ENCODE measurements at places on chromosomes 4 and X.

- DNase-seq, result no peak
Measured at GRCh38 chr4:137519406-137519805, 12.9 kb downstream of the PCDH18 start.

- DNase-seq, result no peak
Measured at GRCh38 chrX:8364369-8365141, 100.1 kb upstream of the VCX3B start.

- DNase-seq, result no peak
Measured at GRCh38 chr4:26993967-26994366, 133.3 kb downstream of the STIM2 start.

- no peak for DNase-seq
Measured at GRCh38 chrX:130984782-130985181, 73.4 kb upstream of the ARHGAP36 start.

GRCh38 chr4:7815981-7816380 is 123.7 kb downstream of the AFAP1 start:
- DNase-seq, result no peak

GRCh38 chrX:56343219-56343618 is 111.1 kb downstream of the KLF8 start:
- DNase-seq, result no peak

- DNase-seq, result no peak
Measured at GRCh38 chr4:16195209-16195608, 31.1 kb downstream of the TAPT1 start.

- no peak for DNase-seq
Measured at GRCh38 chrX:136259543-136259942, 8.3 kb upstream of the MAP7D3 start.

- DNase-seq, result no peak
Measured at GRCh38 chr4:88162626-88163025, 4.2 kb upstream of the ABCG2 start.

- DNase-seq, result no peak
Measured at GRCh38 chr4:16104520-16104919, 20.7 kb upstream of the PROM1 start.

DNA sequence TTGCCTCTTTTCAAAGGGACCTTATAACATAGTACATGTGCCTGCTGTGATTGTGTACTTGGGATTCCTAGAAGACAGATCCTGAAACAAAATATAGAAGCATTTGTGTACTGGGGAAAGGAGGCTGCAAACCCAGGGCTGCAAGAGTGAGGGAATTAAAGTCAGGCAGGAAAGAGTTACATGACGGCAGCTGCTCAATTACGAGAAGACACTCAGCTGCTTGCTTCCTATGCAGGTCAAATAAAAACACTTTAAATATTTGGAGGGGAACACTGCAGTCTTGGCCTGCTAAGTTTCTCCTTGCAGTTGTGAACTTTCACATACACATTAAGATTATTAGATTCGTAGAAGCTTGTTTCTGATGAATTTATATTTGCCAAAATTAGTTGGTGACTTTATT is 191.9 kb upstream of the CXCL13 start:
- no peak for DNase-seq

DNA sequence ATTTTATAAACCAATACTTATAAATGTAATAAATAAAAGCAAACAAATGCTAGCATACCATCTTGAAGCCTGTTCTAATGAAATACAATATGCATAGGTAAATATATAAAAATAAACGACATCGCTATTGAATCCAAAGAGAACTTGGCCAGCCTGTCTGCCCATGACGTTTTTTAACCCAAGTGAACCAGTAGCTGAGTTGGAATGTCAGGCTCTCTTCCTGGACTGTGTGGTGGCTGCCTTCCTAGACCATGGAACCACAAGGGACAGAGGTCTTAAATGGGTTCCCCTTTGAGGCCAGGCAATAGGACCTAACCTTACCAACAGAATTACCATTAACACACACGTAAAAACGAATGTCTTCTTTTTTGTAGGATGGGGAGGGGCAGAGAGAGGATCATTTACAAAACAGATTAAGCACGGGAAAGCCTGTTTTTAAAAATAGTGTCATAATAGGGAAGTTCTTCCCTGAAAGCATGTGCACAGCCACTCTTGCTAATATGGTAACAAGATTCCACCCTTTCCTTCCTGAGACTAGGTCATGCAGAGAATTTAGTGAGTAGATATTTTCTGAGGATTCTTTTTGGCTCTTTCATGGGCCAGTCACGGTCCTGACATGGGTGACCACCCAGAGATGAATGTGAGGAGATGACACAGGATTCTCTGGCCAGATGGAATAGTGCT is 69.4 kb upstream of the ACSL1 start:
- no peak for DNase-seq

- DNase-seq, result no peak
Measured at GRCh38 chr4:40745285-40745984, 4.3 kb upstream of the NSUN7 start.

DNA sequence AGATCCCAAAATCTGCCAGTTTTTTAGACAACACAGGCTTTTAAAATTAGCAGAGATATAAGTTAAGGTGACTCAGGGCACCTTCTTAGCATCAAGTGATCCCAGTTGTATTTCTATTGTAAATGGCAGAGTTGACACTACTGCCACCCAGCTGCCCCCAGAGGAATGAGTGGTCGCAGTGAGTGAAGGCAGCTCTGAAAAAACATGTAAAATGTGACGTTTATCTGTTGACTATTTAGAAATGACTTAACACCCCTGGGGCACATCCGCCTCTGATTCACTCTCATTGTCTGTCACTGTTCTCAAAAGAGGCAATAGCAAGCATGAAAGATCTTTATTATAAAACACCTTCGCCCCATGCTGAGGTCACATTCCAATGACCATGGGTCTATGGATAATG is 592.4 kb downstream of the ACTRT1 start:
- DNase-seq, result no peak

DNA sequence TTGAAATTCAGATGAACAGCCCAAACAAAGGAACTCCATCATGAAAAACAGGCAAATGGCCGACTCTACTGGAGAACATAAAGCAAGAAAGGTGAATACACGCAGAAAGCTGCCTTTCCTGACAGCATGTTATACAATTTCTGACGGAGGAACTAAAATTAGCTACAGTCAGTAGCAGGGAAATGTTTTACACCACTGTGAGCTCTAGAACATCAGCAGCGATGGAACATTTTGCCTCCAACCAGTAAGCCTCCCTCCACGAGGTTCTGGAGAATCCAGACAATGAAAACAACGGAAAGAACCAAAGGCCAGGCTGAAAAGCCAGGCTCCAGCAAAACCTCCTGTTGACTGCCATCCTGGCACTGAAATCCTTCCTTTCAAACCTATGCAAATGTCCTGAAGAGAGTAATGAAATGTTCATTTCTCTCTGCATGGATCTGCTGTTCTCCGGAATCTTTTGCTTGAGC is 78.9 kb downstream of the IRF2 start:
- DNase-seq, result no peak

- no peak for DNase-seq
Measured at GRCh38 chr4:85555206-85555605, 80.3 kb downstream of the ARHGAP24 start.

DNA sequence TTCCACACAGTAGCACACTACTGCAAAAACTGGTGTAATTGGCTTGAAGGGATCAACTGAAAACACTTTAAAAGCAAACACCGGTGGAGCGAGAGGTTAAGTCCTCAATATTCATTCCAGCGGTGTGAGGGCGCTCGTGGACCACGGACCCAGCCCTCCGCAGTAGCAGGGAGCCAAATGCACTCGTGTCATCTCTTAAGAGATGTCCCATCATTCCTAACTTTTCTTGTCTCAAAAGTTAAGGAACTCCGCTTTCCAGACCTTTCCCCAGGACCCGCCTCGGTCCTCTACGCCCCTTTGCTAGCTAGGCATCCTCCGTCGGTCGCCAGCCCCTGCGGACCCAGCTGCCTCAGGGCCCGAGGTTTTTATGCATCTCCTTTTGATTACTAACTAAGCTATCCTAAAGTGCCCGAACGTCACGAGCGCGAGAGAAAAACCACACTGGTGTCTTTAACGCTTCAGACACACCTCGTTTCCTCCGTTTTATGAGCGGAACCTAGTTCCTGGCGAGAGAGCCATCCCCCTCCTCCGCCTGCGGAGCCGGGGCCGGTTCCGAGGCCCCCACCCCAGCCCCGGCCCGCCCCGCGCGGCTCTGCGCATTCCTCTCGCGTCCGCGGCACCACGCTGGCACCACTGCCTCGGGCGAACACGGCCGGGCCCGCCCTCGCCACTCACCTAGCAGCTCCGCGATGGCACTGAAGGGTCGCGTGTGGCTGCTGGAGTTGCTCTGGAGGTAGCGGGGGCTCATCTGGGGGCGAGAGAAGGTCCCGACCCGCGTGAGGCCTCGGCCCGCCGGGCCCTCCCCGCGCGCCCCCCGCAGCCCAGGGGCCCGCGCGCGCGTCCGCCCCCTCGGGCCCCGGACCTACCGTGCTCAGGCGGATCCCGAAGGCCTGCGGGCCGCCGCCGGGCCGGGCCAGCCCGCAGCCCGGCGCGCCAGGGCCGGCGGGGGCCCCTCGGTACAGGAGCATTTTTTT is 723 bp downstream of the MORC4 start:
- peak; percentile 84 for DNase-seq

DNA sequence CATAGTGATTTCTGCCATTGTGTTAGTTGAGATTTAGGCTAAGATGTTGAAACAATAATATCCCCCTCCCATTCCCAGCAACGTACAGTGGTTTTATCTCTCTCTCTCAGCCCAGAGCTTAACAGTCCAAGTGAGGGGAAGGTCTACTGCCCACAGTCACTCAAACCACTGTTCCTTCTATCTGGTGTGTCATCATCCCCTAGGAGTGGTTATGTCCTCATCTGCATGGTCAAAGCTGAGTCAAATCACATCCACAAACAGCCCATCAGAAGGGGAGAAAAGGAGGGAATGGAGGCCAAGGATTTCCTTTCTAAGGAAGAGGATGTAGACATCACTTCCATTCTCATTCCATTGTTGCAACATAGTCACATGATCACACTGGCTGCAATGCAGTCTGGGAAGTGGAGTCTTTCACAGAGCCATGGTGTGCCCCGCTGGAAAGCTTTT is 42.8 kb upstream of the CHRNA9 start:
- no peak for DNase-seq

- no peak for DNase-seq
Measured at GRCh38 chrX:25004485-25005032, 11.2 kb downstream of the ARX start.

DNA sequence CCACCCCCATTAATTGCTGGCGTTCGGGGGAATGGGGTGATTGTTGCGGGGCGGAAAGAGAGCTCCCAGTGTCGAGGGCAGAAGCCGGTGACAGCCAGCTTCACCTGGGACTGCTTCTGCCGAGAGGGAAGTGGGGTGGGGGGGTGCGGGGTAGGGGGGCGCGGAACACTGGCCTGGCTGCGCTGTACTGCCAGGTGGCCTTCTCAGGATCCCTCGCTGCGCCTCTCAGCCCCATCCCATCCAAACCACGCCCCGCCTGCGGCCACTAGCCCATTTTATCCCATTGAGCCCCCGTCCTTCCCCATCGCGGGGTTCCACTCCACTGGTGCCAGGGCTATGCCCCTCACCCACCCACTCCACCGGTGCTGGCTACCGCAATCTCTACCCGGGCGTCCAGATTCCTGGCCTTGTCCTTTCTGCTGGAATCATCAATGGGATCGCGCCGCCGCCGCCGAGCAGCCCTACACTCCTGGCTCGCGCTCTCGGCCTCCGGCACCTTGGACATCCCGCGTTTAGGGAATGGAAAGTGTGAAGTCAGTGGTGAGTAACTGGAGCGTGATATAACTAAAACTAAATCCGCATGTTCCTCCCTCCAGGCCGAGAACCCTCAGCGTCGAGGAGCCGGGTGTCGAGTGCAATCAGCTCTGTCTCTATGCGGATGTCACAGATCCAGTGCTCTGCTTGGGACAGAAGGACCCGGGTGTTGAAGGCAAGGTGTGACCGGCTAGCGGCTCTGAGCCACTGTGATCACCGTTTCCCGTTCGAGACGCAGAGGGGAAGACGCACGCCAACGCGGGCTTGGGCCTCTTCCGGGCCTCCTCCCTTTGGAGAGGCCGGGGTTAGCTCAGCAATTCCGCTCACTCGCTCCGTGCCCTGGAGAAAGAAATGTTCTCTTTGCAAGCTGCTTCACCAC is 20.5 kb downstream of the NKX3-2 start:
- no peak for DNase-seq

GRCh38 chr4:47816748-47817147 is 21.1 kb downstream of the CORIN start:
- no peak for DNase-seq

DNA sequence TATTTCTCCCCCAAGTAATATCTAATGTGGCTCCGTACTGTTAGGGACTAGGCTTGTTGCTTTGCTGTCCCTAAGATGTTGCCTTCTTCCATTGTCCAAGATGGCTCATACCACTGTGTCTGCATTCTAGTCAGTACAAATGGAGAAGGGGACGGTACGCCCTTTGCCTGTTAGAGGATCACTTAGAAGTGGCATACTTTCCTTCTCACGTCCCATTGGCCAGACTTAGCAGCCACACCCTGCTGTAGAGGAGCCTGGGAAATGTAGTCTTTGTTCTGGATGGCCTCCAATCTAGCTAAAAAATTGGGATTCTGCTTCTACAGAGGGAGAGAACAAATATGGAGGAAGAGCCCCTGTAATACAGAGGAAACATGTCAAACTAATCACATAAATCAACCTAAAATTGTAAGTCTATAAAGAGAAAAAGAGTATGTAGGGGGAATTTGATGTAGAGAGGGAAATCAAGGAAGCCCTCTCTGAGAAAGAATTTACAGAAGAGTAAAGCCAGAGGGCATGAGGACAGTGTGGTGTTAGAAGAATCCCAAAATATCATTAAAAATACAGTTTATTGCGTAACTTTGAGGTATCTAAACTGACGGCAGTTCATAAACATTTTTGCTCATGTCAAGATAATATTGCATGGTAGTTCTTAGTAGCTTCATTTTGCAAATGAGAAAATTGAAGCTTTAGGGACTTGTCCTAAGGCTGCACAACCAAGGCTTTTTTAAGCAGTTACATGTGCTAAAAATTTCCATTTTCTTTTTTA is 15.1 kb downstream of the PRIMPOL start:
- DNase-seq, result no peak

GRCh38 chrX:107826238-107827029 is 768 bp downstream of the MID2 start:
- peak; percentile 31 for DNase-seq

- no peak for DNase-seq
Measured at GRCh38 chrX:103818842-103819619, 13.0 kb downstream of the RAB9B start.

GRCh38 chrX:50988649-50989048 is 78.1 kb downstream of the BMP15 start:
- DNase-seq, result peak; percentile 18

DNA sequence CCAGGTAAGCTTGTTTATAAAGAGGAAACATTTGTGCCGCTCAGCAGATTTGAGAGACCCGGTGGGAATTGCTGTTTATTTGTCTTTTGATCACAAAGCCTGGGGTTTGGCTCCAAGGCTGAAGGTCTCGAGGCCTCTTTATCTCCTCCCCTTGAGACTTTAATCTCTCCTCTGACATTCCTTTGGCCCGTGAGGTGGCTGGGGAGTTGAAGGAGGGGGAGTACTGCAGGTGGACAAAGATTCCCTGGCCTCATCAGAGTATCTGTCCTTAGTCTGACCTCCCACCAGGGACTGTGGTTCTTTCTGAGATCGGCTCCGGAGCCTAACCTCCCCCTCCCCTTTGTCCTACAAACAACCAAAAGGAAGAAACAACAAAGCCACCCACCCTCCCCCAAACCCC is 216.5 kb downstream of the MID1IP1 start:
- DNase-seq, result no peak

- DNase-seq, result no peak
Measured at GRCh38 chr4:7485096-7485495, 50.4 kb upstream of the PSAPL1 start.

- no peak for DNase-seq
Measured at GRCh38 chr4:146338512-146338911, 124.2 kb downstream of the REELD1 start.

Data from posterior cingulate gyrus (tissue), 11 donors.